Naive B cell (primary cell): ENCODE measurements at places on chromosomes 3 and 15. TPM values are rescaled to one million over a fixed set of nuclear protein-coding genes. Genes with fewer than 3 reads are reported as not detected.

The NR1I2 gene
- 0.31 TPM for polyA plus RNA-seq

- no peaks in the 10 kb centered on the region for H3K27me3 ChIP-seq
- H3K4me3 ChIP-seq = peak overlapping the region; percentile 56
- H3K27ac ChIP-seq = peak overlapping the region; percentile 71
- DNase-seq = peak; percentile 4
- H3K4me1 ChIP-seq = peaks cover 45% of the 10 kb centered on the region
Measured at GRCh38 chr3:88440701-88441100, 290.9 kb downstream of the C3orf38 start.

The GAP43 gene
- not detected for polyA plus RNA-seq

GRCh38 chr15:100544338-100544841 is 15.6 kb upstream of the CERS3 start:
- DNase-seq = no peak
- H3K36me3 ChIP-seq = no peaks in the 10 kb centered on the region
- no peak overlapping the region for H3K4me3 ChIP-seq
- peaks cover 11% of the 10 kb centered on the region for H3K27me3 ChIP-seq
- H3K27ac ChIP-seq = no peak overlapping the region

The SPATA12 gene
- polyA plus RNA-seq = not detected

- H3K4me3 ChIP-seq = no peak overlapping the region
- no peak for DNase-seq
- no peaks in the 10 kb centered on the region for H3K36me3 ChIP-seq
- no peaks in the 10 kb centered on the region for H3K27me3 ChIP-seq
- H3K4me1 ChIP-seq = no peaks in the 10 kb centered on the region
Measured at GRCh38 chr15:68340726-68341671, 63.5 kb downstream of the FEM1B start.

- H3K27me3 ChIP-seq = peaks cover 18% of the 10 kb centered on the region
- no peak for DNase-seq
- H3K4me1 ChIP-seq = no peaks in the 10 kb centered on the region
- H3K27ac ChIP-seq = no peak overlapping the region
- H3K36me3 ChIP-seq = no peaks in the 10 kb centered on the region
- H3K4me3 ChIP-seq = no peak overlapping the region
Measured at GRCh38 chr15:62818691-62819090, 223.9 kb upstream of the TPM1 start.

The ZNF660 gene
- polyA plus RNA-seq = 3.6 TPM

The LIPH gene
- not detected for polyA plus RNA-seq

GRCh38 chr3:73271-73670 is 123.3 kb upstream of the CHL1 start:
- H3K4me1 ChIP-seq = no peaks in the 10 kb centered on the region
- no peak for DNase-seq
- H3K36me3 ChIP-seq = no peaks in the 10 kb centered on the region
- peaks cover 11% of the 10 kb centered on the region for H3K27me3 ChIP-seq
- H3K4me3 ChIP-seq = no peak overlapping the region

DNA sequence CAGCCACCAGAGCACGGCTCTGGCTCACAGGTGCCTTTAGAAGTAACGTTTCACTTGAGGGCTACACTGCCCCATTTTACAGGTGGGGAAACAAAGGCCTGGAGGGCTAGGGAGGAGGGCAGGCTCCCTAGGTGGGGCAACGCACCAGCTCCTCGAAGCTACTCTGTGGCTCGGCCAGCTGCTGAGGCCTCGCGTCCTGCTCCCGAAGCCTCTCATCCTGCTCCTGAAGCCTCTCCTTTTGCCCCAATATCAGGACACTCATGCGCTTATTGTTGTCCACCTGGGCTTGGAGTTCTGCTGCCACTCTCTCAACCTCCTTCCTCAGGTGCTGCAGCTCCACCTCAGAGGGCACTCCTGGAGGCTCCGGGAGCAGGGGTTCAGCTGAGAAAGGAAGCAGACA is 28.2 kb upstream of the OR4F6 start:
- peaks cover 6% of the 10 kb centered on the region for H3K36me3 ChIP-seq
- no peak overlapping the region for H3K4me3 ChIP-seq
- peaks cover 2% of the 10 kb centered on the region for H3K4me1 ChIP-seq
- no peak overlapping the region for H3K27ac ChIP-seq

DNA sequence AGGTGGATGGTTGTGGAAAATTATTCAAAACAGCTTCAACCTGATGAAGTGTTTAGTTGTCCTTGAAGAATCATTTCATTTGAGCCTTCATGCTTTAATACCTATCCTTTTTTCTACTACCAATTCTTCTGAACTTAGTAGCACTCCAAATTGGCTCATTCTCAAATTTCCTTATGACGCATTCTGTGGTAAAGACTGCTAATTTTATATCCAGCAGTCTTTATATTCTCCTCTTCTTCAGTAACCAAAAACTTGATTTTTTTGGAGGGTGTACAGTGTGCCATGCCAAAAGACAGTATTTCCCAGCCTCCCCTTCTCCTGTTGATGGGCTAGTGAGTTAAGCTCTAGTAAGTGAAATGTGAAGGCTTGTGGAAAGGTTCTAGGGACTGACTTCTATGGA is 25.2 kb downstream of the CGNL1 start:
- H3K4me3 ChIP-seq = no peak overlapping the region
- no peak overlapping the region for H3K27ac ChIP-seq
- peaks cover 5% of the 10 kb centered on the region for H3K27me3 ChIP-seq
- no peaks in the 10 kb centered on the region for H3K4me1 ChIP-seq
- peaks cover 6% of the 10 kb centered on the region for H3K36me3 ChIP-seq

The ZBTB20 gene
- 34.5 TPM for polyA plus RNA-seq

The DTX3L gene
- 34.1 TPM for polyA plus RNA-seq

GRCh38 chr3:27095553-27096222 is 273.5 kb downstream of the NEK10 start:
- no peak overlapping the region for H3K27ac ChIP-seq
- H3K4me1 ChIP-seq = no peaks in the 10 kb centered on the region
- H3K4me3 ChIP-seq = no peak overlapping the region
- DNase-seq = no peak
- H3K27me3 ChIP-seq = no peaks in the 10 kb centered on the region

DNA sequence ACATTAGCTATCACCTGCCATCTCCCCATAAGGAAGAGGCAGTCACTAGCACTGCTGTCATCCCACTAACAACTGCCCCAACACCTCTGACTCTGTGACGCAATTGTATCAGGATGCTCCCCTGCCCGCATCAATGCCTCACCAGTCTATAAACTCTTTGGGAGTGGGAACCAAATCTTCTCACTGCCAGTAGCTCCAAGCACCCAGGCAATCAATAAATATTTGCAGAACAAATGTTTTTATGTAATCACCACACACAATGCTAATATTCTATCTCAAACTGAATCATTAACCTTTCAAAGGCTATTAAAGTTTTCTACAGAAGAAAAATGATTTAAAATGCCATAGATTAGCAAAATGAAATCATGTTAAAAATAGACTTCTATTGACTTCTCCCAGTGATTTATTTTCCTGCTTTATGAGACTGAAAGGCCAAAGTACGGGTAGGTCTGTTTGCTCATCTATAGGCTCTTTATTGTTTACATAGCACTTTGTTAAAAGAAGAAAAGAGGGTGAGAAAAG is 131.3 kb downstream of the PLD1 start:
- H3K27ac ChIP-seq = no peak overlapping the region
- no peaks in the 10 kb centered on the region for H3K4me1 ChIP-seq
- DNase-seq = no peak
- no peaks in the 10 kb centered on the region for H3K27me3 ChIP-seq

The NPAP1 gene
- not detected for polyA plus RNA-seq

The RLBP1 gene
- not detected for polyA plus RNA-seq

The SLC22A13 gene
- 0.36 TPM for polyA plus RNA-seq

- peaks cover 40% of the 10 kb centered on the region for H3K4me1 ChIP-seq
- no peak overlapping the region for H3K4me3 ChIP-seq
- no peak for DNase-seq
- no peaks in the 10 kb centered on the region for H3K27me3 ChIP-seq
- H3K36me3 ChIP-seq = no peaks in the 10 kb centered on the region
Measured at GRCh38 chr3:126956361-126956760, 26.6 kb upstream of the PLXNA1 start.

DNA sequence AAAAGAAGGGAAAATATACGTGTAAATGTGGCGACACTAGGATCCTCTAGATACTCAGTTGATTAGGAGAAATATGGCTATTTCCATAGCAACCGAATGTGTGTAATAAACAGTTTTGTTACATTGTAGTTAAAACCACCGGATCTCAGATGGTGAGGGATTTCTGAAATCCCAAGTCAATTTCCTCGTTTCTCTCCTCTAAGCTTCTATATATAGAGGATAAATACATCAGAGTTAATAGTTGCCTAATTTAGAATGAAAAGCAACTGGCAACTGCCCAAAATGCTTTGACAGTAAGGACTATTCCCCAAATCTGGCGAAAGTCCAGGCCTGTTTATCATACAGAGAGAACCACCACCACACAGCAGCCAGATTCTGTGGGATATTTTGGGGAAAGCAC is 112.6 kb downstream of the GABRB3 start:
- no peak overlapping the region for H3K27ac ChIP-seq
- no peaks in the 10 kb centered on the region for H3K27me3 ChIP-seq
- no peak overlapping the region for H3K4me3 ChIP-seq
- no peaks in the 10 kb centered on the region for H3K4me1 ChIP-seq
- DNase-seq = no peak
- H3K36me3 ChIP-seq = no peaks in the 10 kb centered on the region

The KCNMB2 gene
- polyA plus RNA-seq = not detected

GRCh38 chr3:124986192-124987143 is 51.9 kb upstream of the MUC13 start:
- H3K27me3 ChIP-seq = no peaks in the 10 kb centered on the region
- H3K27ac ChIP-seq = no peak overlapping the region
- H3K36me3 ChIP-seq = no peaks in the 10 kb centered on the region
- DNase-seq = no peak
- no peaks in the 10 kb centered on the region for H3K4me1 ChIP-seq

GRCh38 chr15:66682246-66682645 is 19.8 kb upstream of the SMAD6 start:
- no peak overlapping the region for H3K27ac ChIP-seq
- H3K4me3 ChIP-seq = no peak overlapping the region
- no peak for DNase-seq
- no peaks in the 10 kb centered on the region for H3K27me3 ChIP-seq

DNA sequence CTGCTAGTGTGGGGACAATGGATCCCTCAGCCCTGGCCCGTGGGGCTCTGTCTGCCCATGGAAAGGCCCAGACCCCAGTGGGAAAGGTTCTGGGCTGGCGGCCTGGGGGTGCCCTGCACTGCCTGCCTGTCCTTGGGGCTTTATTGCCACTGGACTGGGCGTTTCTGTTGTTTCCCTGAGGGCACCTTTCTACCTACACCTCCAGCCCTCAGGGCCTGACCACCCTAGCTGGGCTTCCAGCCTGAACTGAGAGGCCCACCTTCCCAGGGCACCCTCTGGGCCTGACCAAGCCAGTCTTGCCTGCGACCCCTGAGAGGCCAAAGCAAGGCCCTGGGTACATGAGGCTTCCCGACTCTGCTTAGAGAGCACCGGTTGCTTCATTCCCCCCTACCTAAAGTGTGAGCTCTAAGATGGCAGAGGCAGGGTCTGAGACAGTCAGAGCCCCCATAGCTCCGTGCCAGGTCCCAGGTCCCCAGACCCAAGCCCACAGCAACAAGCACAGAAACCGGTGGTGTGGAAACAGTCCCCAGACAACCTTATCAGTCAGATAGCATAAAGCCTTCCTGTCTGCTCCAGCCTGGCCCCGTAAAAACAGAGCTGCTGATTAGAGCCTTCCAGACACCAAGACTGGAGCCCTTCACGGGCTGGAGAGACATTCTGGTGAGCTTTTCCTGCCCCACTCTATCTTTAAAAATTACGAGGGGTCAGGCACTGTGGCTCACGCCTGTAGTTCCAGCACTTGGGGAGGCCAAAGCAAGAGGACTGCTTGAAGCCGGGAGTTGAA is 102.8 kb downstream of the CHSY1 start:
- H3K4me1 ChIP-seq = peaks cover 18% of the 10 kb centered on the region
- no peaks in the 10 kb centered on the region for H3K27me3 ChIP-seq
- H3K4me3 ChIP-seq = no peak overlapping the region
- no peak overlapping the region for H3K27ac ChIP-seq

- H3K4me1 ChIP-seq = no peaks in the 10 kb centered on the region
- H3K36me3 ChIP-seq = peaks cover 19% of the 10 kb centered on the region
- DNase-seq = no peak
- H3K27ac ChIP-seq = no peak overlapping the region
Measured at GRCh38 chr3:197125636-197126035, 96.0 kb upstream of the MELTF start.

DNA sequence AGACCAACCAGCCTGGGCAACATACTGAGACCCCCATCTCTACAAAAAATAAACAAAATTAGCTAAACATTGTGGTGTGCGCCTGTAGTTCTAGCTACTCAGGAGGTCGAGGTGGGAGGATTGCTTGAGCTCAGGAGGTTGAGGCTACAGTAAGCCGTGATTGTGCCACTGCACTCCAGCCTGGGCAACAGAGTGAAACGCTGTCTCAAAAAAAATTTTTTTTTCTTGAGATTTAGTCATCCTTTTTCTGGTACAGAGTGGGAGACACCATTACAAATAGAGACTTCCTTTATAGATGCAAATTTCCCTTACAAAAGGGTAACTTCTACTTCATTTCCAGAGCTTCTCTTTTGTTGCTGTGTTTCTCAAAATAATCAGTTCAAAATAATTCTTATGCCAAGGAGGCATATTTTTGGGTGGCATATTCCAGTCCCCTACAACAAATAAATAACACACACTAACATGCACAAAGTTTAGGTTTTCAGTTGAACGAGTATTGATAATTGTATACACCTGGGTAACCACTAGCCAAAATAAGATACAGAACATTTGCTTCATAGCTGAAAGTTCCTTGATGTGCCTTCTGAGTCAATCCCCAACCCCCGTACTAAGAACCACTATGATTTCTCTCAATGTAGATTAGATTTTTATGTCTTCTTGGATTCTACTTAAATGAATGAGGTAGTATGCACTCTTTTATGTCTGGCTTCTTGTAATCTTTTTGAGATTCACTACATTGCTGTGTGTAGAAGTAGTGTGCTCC is 248.9 kb upstream of the PROK2 start:
- H3K27me3 ChIP-seq = peaks cover 34% of the 10 kb centered on the region
- DNase-seq = no peak
- peaks cover 17% of the 10 kb centered on the region for H3K4me1 ChIP-seq
- H3K4me3 ChIP-seq = no peak overlapping the region
- H3K27ac ChIP-seq = no peak overlapping the region
- H3K36me3 ChIP-seq = no peaks in the 10 kb centered on the region

GRCh38 chr3:26807272-26807671 is 184.7 kb downstream of the LRRC3B start:
- no peaks in the 10 kb centered on the region for H3K36me3 ChIP-seq
- no peak overlapping the region for H3K27ac ChIP-seq

DNA sequence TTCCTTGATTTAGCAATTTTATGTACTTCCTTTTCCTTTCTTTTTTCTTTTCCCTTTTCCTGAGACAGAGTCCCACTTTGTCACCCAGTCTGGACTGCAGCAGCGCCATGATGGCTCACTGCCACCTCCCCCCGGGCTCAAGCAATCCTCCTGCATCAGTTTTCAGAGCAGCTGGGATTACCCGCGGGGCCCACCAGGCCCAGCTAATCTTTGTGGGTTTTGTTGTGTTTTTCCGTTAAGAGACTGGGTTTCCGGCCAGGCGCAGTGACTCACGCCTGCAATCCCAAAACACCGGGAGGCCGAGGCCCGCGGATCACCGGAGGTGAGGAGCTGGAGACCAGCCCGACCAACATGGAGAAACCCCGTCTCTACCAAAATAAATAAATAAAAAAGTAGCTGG is 17.7 kb downstream of the GOLGA8S start:
- H3K4me3 ChIP-seq = no peak overlapping the region
- H3K27ac ChIP-seq = no peak overlapping the region
- no peaks in the 10 kb centered on the region for H3K27me3 ChIP-seq
- DNase-seq = no peak
- no peaks in the 10 kb centered on the region for H3K36me3 ChIP-seq
